ENCODE measurements at places on chromosomes 1 and 21. TPM values are rescaled to one million over a fixed set of nuclear protein-coding genes. Genes with fewer than 3 reads are reported as not detected.
A peak's percentile ranks its signal among the peaks of the same experiment; 100 is the strongest.

- peaks cover 60% of the 10 kb centered on the region for H3K4me1 ChIP-seq
- peak overlapping the region; percentile 19 for H3K4me3 ChIP-seq
- H3K36me3 ChIP-seq: no peaks in the 10 kb centered on the region
- peak overlapping the region; percentile 97 for H3K27ac ChIP-seq
- peak; percentile 66 for DNase-seq
These were observed 25.2 kb upstream of the RCAN1 start for GRCh38 chr21:34639882-34640788.

- H3K36me3 ChIP-seq: no peaks in the 10 kb centered on the region
- no peak overlapping the region for H3K4me3 ChIP-seq
- H3K4me1 ChIP-seq: peaks cover 21% of the 10 kb centered on the region
- no peak overlapping the region for H3K27ac ChIP-seq
These were observed 75.2 kb upstream of the TARDBP start for GRCh38 chr1:10936998-10937901.

DNA sequence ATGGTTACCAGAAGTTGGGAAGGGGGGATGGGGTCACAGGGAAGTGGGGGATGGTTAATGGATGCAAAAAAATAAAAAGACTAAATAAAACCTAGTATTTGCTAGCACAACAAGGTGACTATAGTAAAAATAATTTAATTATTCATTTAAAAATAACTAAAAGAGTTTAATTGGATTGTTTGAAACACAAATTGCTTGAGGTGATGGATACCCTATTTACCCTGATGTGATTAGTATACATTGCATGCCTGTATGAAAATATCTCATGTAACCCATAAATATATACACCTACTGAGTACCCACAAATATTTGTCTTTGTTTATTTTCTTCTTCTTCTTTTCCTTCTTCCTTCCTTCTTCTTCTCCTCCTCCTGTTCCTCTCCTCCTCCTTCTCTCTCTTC lies 57.8 kb upstream of the MACF1 start:
- H3K4me1 ChIP-seq: no peaks in the 10 kb centered on the region
- no peak overlapping the region for H3K27ac ChIP-seq
- H3K27me3 ChIP-seq: no peaks in the 10 kb centered on the region
- H3K36me3 ChIP-seq: no peaks in the 10 kb centered on the region

The DAB1 gene
- 0.08 TPM for polyA plus RNA-seq

GRCh38 chr1:25173809-25174340 lies 58.4 kb downstream of the SYF2 start:
- no peaks in the 10 kb centered on the region for H3K4me1 ChIP-seq
- no peaks in the 10 kb centered on the region for H3K27me3 ChIP-seq

DNA sequence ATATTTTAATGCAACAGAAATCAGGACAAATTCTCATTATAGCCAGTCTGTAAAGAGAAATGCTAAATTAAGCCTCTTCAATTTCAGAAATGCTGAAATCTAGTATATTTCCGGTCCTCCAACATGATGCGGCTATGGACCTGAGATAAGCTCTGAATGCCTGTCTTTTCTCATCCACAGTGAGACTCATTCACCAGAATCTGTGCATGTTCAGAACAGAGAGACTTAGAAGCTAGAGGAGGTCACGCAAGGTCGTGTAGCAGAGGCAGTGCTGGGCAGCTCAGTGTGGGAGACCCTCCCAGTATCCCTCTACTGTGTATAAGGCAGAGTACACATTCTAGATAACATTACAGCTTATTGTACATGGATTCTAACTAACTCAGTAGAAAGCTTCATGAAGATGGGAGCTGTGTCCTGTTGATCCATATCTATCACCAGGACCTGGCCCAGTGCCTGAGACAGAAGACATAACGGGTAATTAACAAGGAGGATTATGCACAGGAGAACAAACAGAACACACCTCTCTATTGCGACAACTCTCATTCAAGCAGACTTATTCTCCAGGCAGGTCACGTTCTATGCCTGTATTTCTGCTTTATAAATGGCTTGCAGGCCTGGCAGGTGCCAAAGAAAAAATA lies 97.0 kb upstream of the COA6 start:
- H3K27ac ChIP-seq: no peak overlapping the region
- H3K36me3 ChIP-seq: no peaks in the 10 kb centered on the region
- no peak overlapping the region for H3K4me3 ChIP-seq
- H3K27me3 ChIP-seq: no peaks in the 10 kb centered on the region

DNA sequence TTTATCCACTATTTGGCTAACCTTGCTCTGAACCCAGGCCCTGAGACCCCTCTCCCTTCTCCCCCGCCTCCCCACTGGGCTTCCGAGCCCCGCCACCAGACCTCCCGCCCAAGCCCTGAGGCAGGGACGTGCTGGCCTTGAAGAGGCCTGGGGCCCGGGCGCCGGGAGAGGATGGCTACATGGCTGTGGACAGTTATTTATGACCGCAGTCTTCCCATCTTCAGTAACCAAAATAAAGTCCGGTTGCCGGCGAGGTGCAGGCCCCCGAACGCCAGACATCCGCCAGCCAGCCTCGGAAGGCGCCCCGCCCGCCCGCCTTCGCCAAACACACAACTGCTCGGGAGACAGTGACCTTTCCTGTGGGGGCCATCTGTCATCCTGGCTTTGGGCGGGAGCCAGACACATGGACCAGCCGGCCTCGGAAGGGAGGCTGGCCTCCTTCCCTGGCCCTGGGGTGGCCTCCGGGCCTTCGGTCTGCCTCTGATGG lies 69.0 kb downstream of the DHRS3 start:
- H3K27me3 ChIP-seq: no peaks in the 10 kb centered on the region
- no peaks in the 10 kb centered on the region for H3K4me1 ChIP-seq
- DNase-seq: no peak
- H3K36me3 ChIP-seq: no peaks in the 10 kb centered on the region
- H3K4me3 ChIP-seq: no peak overlapping the region

The FAM167B gene
- polyA plus RNA-seq: 0.55 TPM

The MEX3A gene
- polyA plus RNA-seq: 0.49 TPM

DNA sequence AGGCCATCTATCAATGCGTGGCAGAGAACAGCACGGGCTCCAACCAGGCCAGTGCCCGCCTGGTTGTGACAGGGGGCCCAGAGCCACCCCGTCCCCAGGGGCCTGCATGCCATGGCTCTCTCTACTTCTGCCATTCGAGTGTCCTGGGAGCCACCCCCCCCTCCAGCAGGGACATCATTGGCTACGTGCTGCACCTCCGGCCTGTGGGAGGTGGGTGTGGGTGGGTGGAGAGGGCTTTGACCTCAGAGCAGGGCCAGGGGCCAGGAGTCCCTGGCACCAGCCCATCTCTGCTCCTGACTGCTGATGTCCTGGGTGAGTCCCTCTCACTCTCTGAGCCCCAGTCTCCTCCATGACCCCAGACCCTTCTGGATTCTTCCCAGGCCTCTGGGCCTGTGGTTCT lies 25.3 kb downstream of the SLC27A3 start:
- H3K27me3 ChIP-seq: no peaks in the 10 kb centered on the region
- DNase-seq: no peak
- no peak overlapping the region for H3K4me3 ChIP-seq
- H3K4me1 ChIP-seq: peaks cover 27% of the 10 kb centered on the region

- peak overlapping the region; percentile 28 for H3K27ac ChIP-seq
- no peaks in the 10 kb centered on the region for H3K27me3 ChIP-seq
- no peak for DNase-seq
- no peaks in the 10 kb centered on the region for H3K36me3 ChIP-seq
- H3K4me3 ChIP-seq: no peak overlapping the region
These were observed 63.9 kb upstream of the EFHD2 start for GRCh38 chr1:15345705-15346345.

DNA sequence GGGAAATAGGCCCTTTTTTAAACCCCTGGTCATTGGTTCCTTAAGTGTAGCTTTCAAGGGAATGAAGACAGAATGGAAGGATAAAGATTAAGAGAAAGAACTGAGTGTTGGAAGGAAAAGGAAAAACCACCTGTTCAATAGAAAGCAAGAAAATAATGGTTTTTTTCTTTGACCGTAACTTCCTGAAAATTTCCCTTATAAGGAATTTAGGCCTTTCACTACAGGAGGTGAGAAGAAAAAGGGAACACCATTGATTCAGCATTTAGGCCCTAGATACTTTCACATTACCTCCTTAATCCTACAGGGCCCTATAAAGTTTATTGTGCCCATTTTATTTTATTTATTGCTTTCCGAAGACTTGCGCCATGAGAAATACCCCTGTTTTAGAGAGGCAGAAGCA lies 18.9 kb downstream of the KPNA6 start:
- peaks cover 3% of the 10 kb centered on the region for H3K36me3 ChIP-seq
- H3K27me3 ChIP-seq: no peaks in the 10 kb centered on the region
- no peak for DNase-seq
- peaks cover 6% of the 10 kb centered on the region for H3K4me1 ChIP-seq

- H3K27me3 ChIP-seq: no peaks in the 10 kb centered on the region
- H3K4me1 ChIP-seq: no peaks in the 10 kb centered on the region
- no peak overlapping the region for H3K27ac ChIP-seq
- no peak for DNase-seq
These were observed 20.7 kb downstream of the ASAP3 start for GRCh38 chr1:23463286-23463685.

DNA sequence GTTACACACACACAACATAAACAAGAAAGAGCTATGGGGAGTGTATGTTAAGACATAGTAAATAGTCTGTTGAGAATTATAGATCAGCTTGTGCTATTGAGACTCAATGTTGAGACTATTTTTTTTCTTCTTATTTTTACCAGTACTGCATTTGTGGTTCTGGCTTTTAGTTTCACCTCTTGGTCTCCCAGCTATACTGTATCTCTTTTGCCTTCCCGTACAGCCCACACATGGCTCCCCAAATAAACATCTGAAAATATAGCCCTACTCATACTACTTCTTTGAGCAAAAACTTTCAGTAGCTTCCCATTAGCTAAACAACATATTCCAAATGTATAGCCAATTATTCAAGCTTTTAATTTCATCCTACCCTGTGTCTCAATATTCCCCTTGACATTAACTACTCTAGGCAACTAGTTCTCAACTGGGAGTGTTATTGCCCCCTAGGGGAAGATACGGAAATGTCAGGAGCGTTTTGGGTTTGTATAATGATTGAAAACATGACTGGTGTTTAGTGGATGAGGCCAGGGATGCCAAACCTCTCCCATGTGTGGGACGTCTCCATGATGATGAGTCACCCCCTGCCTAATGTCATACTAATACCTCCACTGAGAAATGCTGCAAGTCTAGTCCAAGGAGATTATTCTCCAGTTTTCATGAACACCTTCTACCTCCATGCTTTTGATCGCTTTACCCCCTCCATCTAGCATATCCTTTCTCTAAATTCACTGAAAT lies 6.8 kb downstream of the RPE65 start:
- H3K4me3 ChIP-seq: no peak overlapping the region
- no peaks in the 10 kb centered on the region for H3K27me3 ChIP-seq
- H3K36me3 ChIP-seq: no peaks in the 10 kb centered on the region
- H3K27ac ChIP-seq: no peak overlapping the region
- H3K4me1 ChIP-seq: no peaks in the 10 kb centered on the region

- no peak overlapping the region for H3K27ac ChIP-seq
- H3K27me3 ChIP-seq: no peaks in the 10 kb centered on the region
- H3K4me1 ChIP-seq: no peaks in the 10 kb centered on the region
- no peak overlapping the region for H3K4me3 ChIP-seq
- DNase-seq: no peak
These were observed 127.5 kb downstream of the LBR start for GRCh38 chr1:225300381-225300780.

The NUAK2 gene
- 0.87 TPM for polyA plus RNA-seq

DNA sequence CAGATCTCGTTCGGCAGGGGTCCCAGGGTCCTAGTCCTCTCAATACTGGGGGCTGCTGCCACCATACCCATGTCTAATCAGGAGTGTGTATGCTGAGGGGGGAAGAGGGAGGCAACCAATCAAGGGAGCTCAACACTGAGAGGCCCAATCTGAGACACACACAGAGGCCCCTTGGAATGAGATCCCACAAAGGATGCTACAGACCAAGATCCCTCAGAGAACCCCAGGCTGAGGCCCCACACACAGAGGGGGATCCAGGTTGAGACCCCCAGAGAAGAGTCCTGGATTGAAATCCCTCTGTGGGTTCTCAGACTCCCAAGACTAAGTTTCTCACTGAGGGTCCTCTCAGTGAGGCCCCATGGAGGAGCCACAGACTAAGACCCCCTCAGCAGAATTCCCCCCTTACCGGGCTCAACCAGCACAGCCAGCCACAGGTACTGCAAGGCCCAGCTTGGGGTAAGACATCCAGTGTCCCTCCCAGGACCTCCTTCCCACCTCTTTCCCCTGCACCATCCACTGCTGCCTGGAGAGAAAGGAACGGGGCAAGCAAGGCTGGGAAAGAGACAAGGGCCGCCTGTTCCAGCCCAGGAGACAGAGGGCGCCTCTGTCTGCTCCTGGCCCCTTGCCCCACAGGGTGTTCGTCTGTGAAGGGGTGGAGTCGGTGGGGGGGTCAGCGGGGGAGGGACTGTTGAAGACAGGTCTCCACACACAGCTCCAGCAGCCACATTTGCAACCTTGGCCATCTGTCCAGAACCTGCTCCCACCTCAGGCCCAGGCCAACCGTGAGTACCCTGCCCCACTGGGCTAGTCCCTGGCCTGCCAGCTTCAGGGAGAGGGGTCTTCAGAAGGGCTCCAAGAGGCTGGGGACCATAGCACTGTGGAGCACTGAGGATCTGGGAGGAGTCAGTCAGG lies at the start of gene S100A1:
TSS of gene S100A1 (plus strand) at position 720 of the 912 bp plus-strand sequence. CDS start 2,088 bp downstream, outside the sequence.
- H3K4me1 ChIP-seq: peaks cover 10% of the 10 kb centered on the region
- H3K27me3 ChIP-seq: no peaks in the 10 kb centered on the region
- no peak for DNase-seq
- H3K36me3 ChIP-seq: no peaks in the 10 kb centered on the region
- no peak within 1 kb of the TSS for H3K27ac ChIP-seq

DNA sequence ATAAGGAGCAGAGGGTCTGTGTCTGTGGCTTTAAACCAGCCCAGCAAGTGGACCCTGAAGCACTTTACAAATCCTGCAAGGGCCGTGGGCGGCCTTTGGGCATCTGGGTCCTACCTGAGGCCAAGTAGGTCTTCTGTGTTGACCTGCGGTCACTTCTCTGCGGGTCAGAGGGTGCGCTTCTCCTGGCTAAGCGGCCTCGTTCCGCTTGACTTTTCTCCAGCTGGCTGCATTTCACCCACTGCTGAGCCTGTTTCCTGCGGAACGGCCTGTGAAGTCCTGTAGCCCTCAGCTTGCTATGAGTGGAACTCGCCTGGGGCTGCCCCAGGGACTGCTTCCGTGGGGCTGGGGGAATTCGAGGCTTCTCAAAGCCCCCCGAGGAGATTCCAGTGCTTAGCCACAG lies 43.3 kb downstream of the SLC37A1 start:
- no peak for DNase-seq
- no peaks in the 10 kb centered on the region for H3K27me3 ChIP-seq
- no peak overlapping the region for H3K4me3 ChIP-seq
- H3K4me1 ChIP-seq: peaks cover 26% of the 10 kb centered on the region

The CAMK2N1 gene
- not detected for polyA plus RNA-seq

DNA sequence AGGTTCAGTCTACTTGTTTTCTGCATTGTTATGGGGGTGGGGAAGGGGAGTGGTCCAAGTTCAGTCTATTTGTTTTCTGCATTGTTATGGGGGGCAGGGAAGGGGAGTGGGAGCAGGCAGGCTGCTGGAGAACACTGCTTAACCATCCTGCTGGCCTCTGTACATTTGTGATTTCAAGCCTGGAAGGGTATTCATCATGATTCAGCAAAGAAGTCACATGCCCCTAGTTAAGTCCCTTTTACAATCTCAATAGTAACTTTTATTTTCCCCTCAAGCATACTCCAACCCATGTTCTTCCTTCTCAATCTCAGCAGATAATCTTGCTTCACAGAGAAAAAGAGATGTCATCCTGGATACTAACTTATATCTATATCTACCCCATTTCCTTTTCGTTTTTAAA lies 7.9 kb downstream of the LYST start:
- H3K27me3 ChIP-seq: no peaks in the 10 kb centered on the region
- peaks cover 7% of the 10 kb centered on the region for H3K4me1 ChIP-seq
- no peak for DNase-seq
- no peak overlapping the region for H3K27ac ChIP-seq

- H3K4me1 ChIP-seq: no peaks in the 10 kb centered on the region
- no peak overlapping the region for H3K4me3 ChIP-seq
- no peak for DNase-seq
- no peaks in the 10 kb centered on the region for H3K27me3 ChIP-seq
These were observed 353.7 kb upstream of the GREM2 start for GRCh38 chr1:240965581-240966091.
